Activated CD4-positive, alpha-beta T cell treated with anti-CD3 and anti-CD28 coated beads, Interleukin-2, amount 50 U/mL, for 4 hours (primary cell): ENCODE measurements at places on chromosomes 13 and 19.

DNA sequence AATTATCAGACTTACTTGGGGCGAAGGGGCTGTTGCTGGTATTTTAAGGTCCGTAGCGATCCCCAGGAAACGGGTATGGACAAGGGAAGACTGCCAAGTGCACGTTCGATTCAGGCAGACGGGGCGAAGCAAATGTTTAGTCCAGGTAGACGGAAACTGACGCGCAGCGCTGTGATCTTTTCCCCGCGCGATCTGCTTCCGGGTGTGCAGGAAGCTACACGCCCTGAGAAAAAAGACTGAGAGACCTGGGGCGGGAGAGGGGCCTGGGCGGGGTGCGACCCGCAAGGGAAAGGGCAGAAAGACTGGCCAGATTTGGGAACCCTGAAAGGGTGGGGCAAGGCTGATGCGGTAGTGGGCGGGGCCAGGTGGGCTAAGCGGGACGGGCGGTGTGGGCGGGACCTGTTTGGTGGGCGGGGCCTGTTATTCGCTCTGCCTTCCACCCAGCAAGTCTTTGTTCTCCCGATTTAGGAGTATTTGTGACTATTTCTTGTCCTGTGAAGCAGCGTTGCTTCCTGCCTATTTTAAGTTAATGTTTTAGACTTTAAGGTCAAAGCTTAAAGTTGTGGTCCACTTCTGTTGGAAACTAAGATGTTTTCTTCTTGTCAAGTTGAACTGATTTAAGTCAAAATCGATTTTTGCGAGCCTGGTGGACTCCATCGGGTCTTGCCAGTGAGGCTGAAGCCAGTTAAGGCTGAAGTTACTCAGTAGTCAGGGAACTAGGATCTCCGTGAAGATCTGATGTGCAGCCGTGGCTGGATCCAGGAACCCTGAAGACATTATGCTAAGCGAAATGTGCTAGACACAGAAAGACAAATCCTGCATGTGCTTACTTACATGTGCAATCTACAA lies at the start of gene ZNF836:
Gene ZNF836, minus strand, starts transcription at position 301 of the 849 bp plus-strand sequence. CDS start 3,549 bp downstream, outside the sequence.
- DNase-seq, result peak; percentile 91

DNA sequence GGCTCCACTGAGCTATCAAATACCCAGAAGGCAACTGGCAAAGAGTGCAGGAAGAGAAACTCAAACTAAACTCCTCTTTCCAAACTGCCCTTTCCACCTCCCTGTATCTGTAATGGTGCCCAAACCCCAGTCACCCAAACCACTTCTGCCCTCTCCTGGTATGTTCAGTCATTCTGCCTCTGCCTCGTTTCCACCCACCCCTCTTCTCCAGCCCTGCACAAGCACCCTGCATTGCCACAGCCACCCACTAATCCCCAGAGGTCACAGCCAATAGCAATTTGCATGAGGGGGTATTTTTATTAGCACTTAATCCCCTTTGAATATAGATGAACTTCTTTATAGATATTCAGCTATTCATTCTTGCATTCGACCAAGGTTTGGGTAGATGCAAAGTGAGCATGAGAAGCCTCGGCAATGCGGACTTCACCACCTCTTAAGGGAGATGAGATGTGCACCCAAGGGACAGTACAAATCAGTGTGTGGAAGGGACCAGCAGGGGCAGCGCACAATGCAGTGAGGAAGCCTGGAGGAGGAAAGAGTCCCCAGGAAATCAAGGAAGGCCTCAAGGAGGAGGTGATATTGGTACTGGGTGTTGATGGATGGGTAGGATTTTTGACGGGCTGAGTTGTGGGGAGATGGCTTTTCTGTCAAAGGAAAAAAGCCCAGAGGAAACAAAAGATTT lies 12.4 kb downstream of the TMEM272 start:
- DNase-seq, result peak; percentile 58

- no peak for DNase-seq
These were observed 2.7 kb downstream of the COL5A3 start for GRCh38 chr19:10007371-10008183.

GRCh38 chr19:12828494-12828893 lies 5.9 kb downstream of the RTBDN start:
- DNase-seq, result no peak

DNA sequence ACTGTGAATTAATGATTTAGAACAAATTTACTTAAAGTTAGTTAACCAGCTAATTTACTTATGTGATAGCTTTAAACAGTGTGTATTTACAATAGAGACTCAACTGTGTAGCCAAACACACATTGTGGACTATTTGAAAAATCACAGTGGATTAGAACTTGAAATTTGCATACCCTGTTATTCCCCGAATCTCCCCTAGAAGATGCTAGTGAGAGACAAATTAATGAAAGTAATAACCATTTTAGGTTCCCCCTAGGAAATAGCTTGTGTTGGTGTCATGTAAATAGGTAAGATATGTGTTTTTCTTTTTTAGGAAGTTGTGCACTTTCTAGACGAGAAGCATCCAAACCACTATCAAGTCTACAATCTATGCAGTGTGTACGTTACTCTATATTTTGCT lies 98.5 kb downstream of the C1QTNF9 start:
- DNase-seq, result no peak

DNA sequence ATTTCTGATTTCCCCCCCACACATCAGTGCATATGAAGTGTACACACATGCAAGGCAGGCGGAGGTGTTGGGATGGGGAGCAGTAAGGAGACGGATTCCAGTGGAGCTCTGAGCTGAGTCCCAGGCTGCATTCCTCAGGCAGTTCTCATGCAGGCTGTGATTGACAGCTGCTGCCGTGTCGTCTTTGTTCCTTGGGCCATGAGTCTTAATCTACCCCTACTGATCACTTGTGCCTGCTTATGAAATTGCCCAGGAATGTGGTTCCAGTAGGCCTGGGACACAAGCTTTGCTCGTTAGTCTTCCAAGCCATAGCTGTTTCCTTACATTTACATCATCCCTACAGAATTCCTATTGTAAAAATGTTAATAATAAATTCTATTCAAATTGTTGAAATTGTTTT lies 1241.9 kb downstream of the UQCRFS1 start:
- no peak for DNase-seq
